ENCODE measurements at places on chromosomes 1 and 21.

DNA sequence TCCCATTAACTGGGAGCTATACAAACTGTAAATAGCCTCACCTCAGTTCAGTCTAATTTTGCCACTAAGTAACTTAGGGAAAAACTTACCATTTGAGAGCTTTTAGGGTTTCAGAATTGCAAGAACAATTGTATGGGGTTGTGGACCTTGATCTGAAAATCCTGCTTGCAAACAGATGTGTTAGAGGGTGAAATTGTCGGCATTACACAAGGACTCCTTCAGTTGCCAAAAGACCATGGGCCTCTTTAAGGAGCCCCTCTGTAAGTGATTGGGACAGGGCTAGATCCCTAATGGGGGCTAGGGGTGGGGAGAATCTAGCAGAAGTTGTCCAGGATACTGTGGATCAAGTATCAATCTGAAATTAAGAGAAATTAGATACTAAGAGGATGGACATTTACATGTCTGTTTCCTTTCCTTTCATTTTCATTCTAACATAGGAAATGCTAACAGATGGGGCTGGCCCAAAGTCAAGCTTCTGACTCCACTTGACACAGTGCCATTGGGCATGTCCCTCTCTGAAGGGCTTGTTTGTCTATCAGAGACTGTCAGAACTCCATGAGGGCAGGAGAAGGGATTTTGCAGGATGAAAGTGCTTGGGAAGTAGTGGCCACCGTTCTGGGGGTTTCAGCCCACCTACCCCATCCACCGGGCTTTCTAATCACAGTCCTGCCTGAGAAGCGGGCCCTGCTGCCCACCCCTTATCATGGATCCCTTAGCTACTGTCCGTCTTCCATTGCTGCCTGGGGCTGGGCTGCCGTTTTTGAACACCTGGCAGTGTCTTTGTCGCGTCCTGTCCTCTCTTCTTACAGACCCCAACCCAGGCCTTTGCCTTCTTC lies 54.7 kb downstream of the STUM start:
- DNase-seq = no peak

GRCh38 chr1:19374083-19374801 lies 62.1 kb downstream of the SLC66A1 start:
- no peak for DNase-seq

DNA sequence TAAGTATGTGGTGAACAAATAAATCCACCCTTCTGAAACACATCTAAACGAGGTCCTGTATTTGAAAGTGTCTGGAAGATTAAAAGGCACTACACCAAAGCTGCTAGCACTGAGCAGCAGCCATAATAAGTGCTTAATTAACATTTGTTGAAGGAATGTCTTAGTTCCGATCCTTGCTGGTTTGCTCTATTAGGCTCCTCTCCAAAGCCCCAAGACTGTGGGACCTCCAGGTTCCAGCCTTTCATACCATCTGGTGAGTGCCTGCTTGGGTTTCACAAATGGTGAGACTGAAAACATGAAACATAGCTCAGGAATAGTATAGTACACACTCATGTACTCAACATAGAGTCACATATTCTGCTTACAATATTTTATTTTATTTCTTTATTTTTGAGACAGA lies 640 bp upstream of the CYP2J2 start:
- no peak for DNase-seq

DNA sequence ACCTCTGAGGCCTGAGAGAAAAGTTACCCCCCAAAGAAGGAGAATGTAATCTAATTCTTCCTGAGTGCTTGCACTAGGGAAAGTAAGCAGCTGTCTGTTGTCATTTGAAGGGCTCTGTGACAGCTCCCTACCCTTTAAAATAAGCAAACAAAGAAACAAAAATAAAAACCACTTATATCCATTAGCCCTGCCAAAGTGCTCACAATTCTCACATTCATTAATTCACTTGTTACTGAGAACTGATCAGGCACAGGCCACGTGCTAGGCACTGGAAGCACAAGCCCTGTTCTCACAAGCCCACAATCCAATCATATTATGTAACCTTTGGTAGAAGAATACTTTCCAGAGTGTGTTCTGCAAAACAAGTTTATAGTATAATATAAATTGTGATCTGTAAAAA lies 199.4 kb downstream of the ZC3H11B start:
- DNase-seq = no peak
